ENCODE measurements at places on chromosomes 1 and 21.

- no peak for DNase-seq
Measured at GRCh38 chr1:243234978-243235647, 20.0 kb downstream of the CEP170 start.

DNA sequence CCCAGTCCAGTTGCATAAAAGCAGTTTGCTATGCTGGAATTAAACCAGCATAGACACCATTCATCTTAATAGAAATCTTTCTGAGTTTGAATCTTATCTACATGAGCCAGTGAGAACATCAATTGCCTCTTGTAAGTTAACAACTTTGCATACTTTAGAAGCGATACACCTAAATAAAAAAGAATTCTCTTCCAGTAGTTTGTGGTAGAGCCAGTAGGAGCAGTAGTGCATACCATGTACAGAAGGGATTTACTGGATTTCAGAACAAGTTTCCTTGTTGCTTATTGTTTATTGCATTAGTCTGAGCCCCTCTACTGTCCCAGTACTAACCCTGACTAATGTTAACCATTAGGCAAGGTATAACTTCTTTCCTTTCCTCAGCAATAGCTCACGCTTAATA lies 313.1 kb downstream of the TGFB2 start:
- DNase-seq: no peak

DNA sequence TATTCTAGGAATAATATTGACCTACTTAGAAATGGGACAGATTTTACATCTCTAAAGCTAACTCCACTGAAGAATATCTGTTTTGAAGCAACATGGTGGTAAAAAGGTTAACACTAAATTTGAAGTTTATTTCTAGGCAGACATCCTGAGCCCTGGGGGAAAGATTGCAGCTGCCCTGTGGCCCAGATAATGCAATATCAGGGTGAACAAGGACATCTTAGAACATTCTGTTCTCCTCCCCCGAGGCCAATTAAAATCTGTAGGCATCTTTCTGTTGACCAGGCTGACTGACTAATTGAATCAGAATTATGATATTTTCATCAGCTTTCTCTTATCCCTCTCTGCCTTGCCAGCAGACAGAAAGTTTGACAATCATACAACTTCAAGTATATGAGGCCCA lies 149.8 kb upstream of the DUSP10 start:
- DNase-seq: no peak

GRCh38 chr1:212489284-212489859 lies 56.7 kb downstream of the NENF start:
- no peak for DNase-seq

GRCh38 chr21:25927195-25927880 lies 192.6 kb downstream of the GABPA start:
- no peak for DNase-seq

DNA sequence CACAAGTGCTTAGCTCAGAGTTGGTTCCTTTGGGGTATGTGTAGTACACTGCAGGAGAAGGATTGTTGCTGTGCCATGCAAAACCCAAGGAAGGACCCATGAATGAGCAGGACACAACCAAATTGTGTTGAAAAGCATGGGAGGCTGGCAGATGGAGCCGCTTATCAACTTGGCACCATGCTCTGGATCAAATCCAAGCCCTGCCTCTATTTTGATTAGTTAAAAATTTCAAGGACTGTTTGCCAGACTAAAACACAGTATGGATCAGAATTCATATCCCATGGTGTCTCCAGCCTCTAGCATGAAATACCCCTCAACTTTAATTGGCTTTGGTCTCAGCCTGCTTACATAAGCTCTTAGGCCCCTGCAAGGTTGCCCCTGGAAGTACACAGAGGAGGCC lies 27.8 kb downstream of the CCDC185 start:
- no peak for DNase-seq

DNA sequence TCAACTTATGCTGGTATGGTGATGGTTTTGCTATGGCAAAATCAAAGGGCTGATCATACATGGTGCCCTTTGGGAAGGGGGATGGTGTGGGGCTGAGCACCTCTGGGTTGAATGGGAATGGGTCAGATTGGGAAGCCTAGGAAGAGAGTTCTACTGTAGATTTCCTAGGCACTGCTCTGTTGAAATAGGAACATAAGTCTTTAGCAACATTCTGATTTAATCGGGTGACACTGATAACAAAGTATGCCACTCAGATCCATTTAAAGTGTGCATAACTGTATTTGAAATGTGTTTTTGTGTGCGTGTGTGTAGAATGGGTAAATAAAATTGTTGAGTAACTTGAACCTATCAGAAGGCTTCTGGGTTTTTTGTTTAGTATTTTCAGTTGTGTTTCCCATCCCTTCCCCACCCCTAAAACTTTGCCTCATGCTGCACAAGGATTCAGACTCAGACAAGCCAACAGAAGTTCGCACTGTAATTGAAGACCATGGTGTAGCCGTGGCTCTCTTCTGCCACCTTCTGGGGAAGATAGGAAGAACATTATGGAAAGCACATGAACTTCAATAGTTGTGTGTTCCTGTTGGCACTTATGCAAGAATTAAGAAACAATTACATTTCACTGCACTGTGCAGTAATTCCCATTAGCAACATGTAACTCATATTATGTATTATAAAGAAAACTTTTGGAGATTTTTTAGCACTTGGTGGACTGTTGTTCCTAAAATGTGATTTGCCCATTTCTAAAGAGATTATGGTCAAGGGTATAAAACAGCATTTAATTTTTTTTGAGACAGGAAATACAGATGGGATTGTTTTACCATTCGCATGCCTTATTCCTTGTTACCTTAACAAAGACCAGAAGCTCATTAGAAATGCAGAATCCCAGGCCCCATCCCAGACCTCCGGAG lies 10.9 kb upstream of the C4BPB start:
- peak; percentile 79 for DNase-seq

DNA sequence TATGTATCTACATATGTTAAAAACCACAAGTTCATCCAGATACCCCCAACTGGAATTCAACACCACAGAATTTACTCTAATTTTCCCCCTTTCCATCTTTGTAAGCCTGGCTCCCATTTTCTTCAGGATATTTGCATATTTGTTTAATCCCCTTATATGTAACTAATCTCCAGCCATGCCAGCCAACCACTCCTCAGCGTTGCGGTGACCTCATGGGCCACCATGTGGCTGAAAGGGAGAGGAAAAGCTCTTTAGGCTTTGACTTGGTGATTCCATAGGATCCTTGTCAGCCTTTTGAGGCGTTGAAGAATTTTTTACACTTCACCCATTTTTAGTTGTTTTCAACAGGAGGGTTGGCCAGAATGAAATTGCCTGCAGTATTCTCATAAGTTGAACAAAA lies 10.0 kb downstream of the CLDN19 start:
- DNase-seq: no peak

Measured in MV-4-11 (cell line).